Non-pigmented ciliary epithelial cell (primary cell): ENCODE measurements at places on chromosomes 13 and 19.

GRCh38 chr13:64925727-64926126 is 2304.4 kb downstream of the PCDH9 start:
- no peak for DNase-seq

GRCh38 chr13:88802886-88803285 is 1131.7 kb downstream of the SLITRK5 start:
- DNase-seq = peak; percentile 45

DNA sequence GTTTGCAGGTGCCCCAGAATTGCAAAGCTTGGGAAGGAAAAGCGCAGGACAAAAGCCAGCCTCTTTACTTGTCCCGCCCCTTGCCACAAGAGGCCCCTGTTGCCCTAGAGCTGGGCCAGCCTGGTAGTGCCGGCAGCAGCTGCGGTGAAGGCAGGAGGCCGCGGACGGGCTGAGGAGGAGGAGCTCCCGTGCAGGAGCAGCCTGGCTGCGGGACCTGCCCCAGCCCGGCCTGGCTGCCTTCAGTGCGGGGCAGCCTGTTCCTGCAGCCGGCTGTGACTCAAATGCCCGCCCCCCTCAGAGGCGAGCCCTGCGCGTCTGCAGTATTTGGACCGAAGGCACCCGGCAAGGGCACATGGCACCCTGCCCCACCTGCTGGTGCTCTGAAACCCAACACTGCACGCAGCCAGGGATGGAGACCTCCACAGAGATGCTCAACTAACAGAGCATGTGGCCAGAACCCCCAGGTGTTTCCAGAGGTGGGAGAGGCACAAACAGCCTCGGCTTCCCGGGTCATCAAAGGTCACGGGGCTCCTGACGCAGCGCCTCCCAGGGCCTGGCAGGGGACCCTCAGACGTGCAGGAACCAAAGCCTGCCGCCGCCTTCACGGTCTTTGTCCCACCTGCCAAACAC is 29.7 kb downstream of the NAXD start:
- DNase-seq = no peak

- no peak for DNase-seq
These were observed 1388.8 kb downstream of the UQCRFS1 start for GRCh38 chr19:27824108-27824507.

DNA sequence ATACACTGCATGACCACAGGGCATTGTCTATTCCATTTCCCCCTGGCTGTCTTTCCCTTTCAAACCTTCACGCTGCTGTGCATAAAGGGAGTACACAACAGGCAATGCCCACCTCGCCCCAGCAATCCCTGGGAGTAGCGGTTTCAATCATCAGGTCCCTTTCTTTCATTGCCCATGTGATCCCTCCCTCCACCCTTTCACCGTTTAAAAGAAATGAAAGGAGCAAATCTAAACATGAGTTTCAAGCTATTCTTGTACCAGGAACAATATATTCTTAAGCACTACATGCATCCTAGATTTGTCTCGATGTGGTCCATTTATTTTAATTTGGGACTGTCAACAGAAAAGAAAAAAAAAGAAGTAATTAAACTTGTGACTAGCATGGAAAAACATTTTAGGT is 123.4 kb upstream of the ARGLU1 start:
- DNase-seq = no peak
